ENCODE measurements at places on chromosomes 7 and 10.

- DNase-seq, result no peak
Observed at GRCh38 chr10:102696736-102697135, 17.5 kb downstream of the ARL3 start.

- no peak for DNase-seq
Observed at GRCh38 chr10:123563581-123563855, 102.6 kb upstream of the GPR26 start.

- no peak for DNase-seq
Observed at GRCh38 chr10:120580918-120581895, 124.2 kb downstream of the PLPP4 start.

- DNase-seq, result no peak
Observed at GRCh38 chr10:96560966-96561887, 25.6 kb downstream of the TM9SF3 start.

DNA sequence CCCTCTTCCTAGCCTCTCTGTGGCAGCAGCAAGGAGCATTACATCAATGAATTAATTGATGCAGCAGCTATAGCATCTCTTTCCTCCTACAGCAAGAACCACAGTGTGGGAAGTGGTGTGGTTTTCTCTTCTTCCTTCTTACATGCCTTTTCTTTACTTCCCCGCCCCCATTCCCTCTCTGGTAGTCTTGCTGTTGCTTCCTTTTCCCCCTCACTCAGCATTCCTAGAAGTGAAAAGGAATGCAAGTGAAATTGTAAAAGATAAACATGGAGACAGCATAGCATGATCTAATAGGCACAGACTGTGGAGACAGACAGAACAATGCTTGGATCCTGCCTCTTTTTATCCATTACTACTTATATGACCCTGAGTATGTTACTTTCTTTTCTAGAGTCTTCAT, 370.5 kb upstream of the BMPER start:
- no peak for DNase-seq

DNA sequence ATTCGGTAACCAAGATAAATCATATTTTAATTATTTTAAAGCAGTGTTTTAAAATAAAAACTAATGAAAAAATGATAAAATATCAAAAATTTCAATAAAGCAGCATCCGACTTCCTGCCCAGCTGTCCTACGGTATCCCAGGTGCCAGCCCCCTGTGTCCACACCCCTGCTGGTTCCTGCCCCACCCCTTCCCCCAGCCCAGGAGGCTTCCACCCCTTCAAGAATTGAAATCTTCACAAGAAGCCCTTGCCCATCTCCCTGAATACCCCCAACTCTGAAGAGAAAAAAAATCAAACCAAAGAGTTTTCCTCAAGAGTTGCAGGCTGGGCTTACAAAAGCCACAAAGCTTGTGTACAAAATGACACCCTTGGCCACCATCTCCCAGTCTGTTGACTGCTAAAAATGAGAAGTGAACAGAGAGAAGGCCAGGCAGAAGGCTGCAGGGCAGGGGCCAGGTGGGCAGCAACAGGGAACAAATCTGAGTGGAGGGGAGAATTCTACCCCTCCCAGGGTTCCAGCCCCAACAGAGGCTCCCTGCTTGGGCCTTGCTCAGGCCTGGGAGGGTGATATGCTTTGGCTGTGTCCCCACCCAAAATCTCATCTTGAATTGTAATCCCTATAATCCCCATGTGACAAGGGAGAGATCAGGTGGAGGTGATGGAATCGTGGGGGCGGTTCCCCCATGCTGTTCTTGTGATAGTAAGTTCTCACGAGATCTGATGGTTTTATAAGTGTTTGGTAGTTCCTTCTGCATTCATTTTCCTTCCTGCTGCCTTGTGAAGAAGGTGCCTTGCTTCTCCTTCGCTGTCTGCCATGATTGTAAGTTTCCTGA, 14.5 kb downstream of the GPRIN2 start:
- no peak for DNase-seq

DNA sequence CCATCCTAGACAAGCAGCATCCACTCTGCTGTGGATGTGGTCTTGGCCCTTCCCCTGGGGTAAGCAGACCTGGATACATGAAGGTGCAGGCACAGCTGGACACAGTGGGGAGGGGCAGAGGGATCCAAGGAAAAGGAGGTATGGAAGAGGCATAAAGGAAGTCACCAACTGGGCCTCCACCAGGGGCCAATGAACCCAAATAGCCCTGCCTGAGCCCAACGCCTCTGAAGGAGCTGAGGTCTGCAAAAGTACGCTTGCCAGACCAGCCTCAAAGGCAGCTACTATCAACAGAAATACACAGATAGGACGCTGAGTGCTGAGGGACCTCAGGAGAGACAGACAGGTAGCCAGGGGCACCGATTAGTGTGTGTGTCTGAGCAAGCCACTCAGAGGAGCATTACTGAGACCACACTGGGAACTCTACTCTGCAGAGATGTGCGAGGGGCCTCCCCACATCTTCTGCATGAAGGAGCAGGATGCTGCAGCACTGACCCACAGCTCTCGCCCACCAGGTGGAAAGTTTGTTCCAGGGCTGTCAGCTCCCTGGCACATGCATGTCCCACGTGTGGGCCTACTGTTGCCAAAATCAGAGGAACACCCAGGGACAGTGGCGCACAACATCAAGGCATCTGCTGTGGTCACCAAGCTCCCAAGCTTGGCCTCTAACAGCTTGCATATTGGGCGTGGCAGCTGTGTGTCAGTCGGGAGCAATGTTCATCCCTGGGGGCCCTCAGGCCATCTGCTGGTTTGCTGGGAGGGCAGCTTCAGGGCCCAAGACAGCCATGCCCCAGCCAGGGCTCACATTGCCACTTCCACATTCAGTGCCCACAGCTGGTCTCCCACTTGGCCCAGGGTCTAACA, 40.0 kb downstream of the MKI67 start:
- DNase-seq, result no peak

GRCh38 chr10:22308390-22308789, 7.8 kb upstream of the COMMD3 start:
- no peak for DNase-seq

DNA sequence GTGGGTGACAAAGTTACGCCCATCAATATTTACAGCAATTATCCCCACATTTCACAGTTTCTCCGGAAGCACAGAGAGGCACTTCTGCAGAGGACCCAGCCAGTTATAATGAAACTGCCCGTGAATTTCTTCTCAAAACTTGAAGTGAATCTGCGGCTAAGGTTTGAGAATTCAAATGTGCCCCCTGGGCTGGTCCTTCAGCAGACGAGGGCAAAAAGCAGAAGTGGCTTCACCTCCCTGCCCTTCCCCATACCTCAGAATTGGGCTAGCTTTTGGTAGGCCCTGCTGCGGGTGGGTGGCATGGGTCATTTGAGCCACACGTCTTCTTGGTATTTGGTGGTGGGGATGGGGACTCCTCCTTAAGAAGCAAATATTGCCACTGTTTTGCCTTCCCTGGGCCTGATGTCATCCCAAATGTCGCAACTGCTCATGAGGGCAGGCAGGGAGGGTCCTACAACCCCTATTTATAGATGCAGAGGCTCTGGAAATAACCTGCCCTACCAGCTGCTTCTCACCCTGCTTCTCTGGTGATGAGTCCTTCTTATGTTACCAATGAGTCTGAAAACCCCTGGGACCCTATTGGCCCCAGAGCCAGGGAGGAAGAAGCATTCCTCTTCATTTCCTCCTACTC, 16.6 kb upstream of the WDFY4 start:
- no peak for DNase-seq

GRCh38 chr10:86374664-86375063, 8.1 kb upstream of the GRID1 start:
- DNase-seq, result no peak

DNA sequence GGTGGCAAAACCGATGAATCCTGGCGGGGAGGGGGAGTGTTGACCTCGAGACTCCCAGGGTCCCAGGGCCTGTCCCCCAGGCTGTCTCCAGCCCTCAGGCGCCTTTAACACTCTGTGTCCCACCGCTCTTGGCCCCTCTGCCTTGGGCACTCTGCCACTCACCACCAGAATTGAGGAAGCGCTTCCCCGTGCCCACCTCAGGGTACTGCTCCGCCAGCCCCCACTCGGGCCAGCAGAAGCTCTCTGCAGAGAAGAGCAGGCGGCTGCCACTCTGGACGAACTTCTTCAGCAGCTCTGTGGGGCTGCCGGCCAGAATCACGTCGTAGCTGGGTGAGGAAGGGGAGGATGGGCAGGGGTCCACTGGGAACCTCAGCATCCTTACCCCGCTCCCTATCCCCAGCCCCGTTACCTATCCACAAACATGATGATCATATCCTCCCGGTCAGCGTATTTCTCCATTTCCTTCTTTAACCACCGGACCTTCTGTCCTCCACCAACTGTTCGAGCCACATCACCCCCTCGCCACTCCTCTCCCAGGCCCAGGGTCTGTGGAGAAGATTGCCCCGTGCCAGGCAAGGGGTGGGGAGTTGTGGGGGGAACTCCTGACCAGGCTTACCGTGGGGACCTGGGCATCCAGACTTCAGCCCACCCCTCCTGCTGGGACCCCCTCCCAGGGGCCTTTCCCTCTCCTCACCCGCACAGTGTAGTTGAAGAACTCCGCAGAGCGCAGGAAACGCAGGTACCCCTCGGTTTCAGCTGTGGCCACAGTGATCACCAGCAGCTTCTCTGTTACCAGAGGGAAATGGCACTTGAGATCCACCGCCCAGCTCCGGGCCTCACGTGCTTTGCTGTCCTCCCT, 1.2 kb downstream of the PLOD3 start:
- DNase-seq, result no peak

DNA sequence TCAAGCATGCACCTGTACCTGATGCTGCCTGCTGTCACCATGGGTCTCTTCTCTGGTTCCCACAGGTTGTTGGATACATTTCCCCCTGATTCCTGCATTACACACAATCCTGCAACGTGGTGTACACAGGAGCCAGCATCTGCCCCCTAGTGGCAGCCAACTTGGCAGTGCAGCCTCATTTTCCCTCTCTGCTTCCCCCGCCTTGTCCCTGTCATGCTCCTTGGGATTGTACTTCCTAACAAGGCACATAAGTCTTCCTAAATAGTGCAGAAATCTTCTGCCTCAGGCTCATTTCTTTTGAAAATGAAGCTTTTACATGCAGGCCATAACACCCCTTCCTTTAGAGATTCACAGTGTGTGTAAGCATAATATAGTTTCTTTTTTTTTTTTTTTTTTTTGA, 387.5 kb downstream of the CCSER2 start:
- no peak for DNase-seq

DNA sequence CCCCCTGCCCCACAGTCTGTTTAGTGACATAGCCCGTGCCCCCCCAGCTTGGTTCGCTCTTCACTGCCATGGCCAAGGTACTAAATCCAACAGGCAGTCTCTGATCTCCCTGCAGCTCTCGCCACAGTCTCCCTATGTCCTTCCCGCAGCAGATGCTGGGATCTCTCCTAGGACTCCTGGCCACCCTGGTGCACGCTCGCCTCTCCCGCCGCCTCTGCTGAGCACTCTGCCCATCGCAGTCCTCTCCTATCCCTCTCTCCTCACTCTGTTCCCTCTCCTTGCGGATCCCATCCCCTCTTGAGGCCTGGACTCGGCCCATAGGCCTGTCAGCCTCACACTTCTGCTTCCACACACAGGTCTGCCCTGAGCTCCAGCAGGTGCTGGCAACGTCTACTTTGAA, 204.8 kb upstream of the TCERG1L start:
- no peak for DNase-seq

DNA sequence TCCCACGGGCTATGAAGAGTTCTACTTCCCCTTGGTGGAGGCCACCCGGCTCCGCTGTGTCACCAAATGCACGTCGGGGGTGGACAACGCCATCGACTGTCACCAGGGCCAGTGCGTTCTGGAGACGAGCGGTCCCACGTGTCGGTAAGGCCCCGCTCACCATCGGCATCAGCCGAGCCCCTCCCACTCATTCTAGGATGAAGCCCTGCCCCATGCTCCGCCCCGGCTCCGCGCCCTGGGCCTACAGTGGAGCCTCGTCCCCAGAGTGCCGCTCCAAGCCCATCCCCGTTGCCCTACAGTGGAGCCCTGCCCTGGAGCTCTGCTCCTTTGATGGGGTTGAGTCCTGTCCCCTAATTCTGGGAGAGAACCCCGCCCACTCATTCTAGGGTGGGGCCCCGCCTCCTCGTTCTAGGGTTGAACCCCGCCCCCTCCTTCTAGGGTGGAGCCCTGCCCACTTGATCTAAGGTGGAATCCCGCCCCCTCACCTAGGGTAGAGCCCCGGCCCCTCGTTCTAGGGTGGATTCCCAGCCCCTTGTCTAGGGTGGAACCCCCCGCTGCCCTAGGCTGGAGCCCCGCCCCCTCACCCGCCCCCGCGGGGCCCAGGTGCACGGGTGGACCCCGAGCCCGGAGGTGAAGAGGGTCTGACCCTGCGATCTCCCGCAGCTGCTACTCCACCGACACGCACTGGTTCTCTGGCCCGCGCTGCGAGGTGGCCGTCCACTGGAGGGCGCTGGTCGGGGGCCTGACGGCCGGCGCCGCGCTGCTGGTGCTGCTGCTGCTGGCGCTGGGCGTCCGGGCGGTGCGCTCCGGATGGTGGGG, 3.4 kb upstream of the MUC12 start:
- DNase-seq, result peak; percentile 44

- no peak for DNase-seq
Observed at GRCh38 chr10:59019603-59020002, 156.8 kb upstream of the PHYHIPL start.

DNA sequence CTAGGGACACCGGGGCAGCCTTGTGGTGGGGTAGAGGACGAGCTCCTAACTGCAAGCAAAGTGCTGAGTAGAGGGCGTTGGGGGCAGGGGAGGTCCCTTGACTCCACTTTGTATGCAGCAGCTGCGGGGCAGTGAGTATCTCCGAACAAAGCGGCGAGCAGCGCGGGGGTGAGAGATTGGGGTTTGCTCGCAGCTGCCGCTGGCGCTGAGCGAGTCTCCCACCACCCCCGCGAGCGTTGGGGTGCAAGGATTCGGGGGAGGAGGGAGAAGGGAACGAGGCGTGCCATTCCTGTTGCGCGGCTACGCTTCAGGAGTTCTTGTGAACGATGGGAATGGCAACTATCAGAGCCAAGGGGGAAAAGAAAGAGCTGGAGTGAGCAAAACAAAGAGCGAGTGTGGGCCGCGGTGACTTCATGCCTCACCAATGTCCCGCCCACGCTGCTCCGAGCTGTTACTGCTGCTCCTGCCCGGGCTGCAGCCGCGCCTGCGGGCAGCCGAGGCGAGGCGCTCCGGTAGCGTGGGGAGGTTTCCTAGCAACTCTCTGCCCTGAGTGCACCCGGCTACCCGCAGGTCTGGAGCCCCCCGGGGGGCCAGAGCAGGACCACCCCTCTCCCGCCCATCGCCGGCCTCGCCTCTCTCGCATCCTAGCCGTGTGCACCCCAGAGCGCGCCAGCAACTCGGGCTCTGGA, at the start of gene ITGB8:
Gene ITGB8 (plus strand): TSS at position 662 of the 689 bp plus-strand sequence. CDS start 907 bp downstream, outside the sequence.
- no peak for DNase-seq

GRCh38 chr10:87684001-87684638, 24.4 kb downstream of the PAPSS2 start:
- DNase-seq, result no peak

GRCh38 chr7:17512181-17512675, 213.8 kb downstream of the AHR start:
- DNase-seq, result no peak
